Activated gamma-delta T cell treated with anti-CD3 and anti-CD28 coated beads, Interleukin-2, amount 50 U/mL, for 16 hours (primary cell): ENCODE measurements at places on chromosomes 4 and X.

DNA sequence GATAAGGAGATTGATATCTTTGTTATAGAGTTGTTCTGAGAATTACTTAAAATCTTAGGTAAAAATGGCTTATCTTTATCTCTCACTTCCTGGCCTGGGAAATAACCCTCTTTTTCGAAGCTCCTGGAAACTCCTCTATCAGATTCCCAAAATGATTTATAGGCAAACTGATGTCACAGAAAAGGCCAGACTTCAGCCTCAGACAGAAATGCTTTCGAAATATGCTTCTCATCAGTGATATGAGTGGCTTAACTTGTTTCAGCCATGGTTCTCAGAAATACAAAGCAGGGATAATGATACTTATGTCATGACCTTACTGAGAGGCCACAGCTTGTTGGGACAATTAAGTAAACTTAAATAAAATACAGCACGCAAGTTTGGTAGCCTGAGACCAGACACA lies 85.3 kb upstream of the HS3ST1 start:
- DNase-seq, result no peak

DNA sequence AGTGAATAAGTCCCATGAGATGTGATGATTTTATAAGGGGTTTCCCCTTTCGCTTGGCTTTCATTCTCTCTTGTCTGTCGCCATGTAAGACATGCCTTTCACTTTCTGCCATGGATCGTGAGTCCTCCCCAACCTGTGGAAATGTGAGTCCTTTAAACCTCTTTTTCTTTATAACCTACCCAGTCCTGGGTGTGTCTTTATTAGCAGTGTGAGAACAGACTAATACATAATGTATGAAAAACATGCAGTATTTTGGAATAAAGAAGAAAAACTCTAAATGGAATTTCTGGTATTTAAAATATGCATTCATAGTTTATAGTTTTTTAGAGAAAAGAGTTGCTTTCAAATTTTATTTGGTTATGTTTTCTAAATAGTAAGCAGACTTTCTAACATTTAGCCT lies 360.7 kb downstream of the PCDH7 start:
- no peak for DNase-seq

DNA sequence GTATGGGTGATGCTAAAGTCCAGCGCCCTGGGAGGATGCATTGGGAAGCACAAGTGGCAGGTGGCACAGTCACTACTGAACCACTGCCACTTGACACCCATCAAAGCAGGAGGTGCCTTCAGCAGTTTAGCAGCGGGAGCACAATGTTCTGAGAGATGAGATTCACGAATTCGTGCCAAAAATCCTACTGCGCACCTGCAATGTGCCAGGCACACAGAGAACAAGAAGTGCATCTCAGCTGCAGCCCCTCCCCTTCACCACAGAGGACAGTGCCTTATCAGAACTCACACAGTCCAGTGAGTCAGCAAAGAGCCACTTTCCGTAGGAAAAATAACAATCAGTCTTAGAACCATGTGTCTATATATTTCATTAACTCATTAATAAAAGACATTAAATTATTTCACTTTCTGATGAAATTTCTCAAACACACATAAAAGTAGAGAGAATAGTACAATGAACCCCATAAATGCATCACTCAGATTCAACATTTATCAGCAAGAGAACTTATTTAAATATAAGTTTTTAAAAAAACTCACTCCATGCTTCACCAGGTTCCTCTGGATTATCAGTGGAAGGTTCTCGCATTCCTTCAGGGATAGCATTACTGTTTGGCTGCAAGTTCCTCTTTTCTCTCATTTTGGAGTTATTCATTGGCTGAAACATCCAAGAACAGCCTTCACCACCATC lies 47.0 kb downstream of the BEND2 start:
- no peak for DNase-seq

DNA sequence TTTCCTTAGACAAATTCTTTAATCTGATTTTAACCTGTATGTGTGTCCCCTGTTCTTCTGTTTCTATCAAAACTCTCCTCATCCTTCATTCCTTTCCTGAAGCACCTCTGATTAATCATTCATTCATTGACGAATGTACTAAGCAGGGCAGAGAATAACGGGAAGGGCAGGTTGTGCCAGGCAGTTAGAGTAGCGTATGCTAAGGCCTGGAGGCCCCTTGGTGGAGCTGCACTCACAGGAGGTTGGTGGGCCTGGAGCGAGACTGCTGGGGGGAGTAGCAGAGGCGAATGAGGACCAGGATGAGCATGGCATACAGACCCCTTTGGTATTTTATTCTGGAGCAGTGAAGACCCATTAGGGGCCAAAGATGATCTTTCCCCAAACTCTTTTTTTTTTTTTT lies 22.5 kb downstream of the PTTG2 start:
- DNase-seq, result no peak

DNA sequence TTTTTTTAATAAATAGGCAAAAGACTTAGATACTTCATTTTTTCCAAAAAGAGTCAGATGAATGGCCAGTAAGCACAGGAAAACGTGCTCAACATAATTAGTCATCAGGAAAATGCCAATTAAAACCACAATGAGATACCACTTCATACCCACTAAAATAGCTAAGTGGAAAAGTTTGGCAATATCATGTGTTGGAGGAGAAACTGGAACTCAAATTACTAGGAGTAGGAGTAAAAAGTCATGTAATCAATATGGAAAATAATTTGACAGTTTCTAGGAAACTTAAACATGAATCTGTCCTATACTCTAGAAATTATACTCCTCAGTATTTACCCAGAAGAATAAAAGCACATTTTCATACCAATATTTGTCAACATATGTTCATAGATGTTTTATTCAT lies 449.8 kb downstream of the INPP4B start:
- DNase-seq, result no peak

- no peak for DNase-seq
Observed at GRCh38 chr4:1732911-1733310, 11.6 kb downstream of the TACC3 start.

DNA sequence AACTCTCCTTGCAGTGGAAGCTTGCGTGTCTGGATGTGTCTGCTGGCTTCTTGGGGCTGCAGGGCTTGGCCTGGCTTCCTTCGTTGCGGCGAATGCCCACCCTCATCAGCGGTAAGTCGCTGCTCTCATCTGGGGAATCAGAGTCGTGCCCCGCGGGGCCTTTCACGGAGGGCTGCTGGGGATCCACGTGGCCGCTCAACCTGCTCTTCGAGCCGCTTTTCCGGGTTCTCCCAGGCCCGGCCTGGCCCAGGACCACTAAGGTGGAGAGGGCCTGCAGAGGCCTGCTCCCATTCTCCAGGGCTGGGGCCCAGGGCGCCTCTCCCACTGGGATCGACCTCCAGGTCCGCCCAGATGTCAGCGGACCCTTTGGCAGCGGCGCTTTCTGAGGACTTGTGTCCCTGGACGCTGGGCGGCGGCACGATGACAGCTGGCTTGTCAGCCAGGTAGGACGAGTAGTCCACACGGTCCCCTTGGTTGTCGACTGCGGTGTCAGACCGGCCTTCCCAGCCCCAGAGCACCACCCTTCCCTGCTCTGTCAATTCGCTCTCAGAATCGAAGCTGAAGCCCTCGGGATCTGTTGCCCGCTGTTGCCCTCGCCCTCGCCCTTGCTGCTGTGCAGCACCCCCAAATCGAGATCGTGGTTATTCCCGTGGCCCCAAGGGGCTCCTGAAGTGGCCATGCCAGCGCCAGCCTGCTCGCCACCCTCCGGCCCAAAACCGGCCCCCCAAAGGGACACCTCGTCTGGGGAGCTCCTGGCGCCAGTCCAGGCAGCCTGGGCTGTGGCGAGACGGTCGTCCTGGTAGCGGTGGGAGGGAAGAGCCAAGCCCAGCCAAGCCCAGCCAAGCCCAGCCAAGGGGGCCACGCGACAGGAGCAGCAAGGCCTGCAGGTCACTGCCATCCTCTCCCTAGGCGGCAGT lies 37.8 kb upstream of the NHSL2 start:
- DNase-seq, result no peak

DNA sequence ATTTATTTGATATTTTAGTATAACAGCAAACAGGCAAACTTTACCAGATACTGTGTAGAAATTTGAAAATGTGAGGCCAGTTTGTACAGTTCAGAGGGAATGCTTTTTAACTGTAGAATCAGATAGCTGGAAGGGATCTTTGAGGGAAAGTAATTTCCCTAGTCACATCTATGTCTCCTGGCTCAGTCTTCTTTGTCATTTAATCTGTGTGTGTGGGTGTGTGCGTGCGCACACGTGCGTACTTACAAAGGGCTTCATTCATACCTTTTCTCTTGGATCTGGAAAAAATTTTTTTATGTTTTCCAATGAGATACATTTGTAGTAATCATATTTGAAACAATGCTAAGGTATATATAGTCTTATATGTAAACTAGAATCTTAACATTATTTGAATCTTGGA lies 44.6 kb downstream of the IL13RA1 start:
- DNase-seq, result no peak

- DNase-seq, result no peak
Observed at GRCh38 chr4:174244441-174244840, 39.0 kb downstream of the FBXO8 start.

- no peak for DNase-seq
Observed at GRCh38 chr4:8493484-8493883, 52.9 kb downstream of the TRMT44 start.

DNA sequence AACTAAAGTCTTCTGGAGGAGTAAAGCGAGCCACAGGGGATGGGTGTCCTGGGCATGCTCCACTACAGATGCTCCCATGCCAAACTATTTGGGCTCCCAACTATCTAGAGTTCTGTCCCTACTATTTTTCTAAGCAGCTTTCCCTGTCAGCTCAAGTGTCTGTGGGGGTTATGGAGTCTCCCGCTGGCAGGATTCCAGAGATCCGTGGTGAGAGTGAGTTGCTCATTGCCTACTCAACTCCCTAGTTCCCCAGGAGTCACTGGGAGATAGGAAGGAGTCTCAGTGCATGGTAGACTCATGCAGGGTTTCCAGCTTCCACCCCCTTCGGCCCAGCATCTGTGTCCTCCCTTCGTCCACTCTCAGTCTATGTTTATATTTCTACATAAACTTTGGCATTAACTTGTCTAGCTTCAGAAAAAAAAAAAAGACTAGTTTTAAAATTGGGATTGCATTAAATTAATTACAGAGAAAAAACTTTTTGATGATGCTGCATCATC lies 55.1 kb upstream of the INPP4B start:
- DNase-seq, result no peak

DNA sequence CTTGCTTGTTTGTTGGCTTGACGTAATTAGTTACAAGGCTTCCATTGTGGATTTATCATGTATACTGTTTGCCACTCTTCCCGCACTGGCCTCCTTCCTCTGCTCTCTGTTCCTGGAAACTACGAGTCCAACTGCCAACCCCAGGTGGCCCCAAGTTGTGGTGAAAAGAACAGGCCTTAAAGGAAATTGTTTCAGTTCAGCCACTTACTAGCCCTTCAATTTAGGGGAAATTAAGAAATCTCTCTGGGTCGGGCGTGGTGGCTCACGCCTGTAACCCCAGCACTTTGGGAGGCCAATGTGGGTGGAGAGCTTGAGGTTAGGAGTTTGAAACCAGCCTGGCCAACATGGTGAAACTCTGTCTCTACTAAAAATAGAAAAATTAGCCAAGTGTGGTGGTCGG lies 28.0 kb downstream of the RBM47 start:
- DNase-seq, result no peak

DNA sequence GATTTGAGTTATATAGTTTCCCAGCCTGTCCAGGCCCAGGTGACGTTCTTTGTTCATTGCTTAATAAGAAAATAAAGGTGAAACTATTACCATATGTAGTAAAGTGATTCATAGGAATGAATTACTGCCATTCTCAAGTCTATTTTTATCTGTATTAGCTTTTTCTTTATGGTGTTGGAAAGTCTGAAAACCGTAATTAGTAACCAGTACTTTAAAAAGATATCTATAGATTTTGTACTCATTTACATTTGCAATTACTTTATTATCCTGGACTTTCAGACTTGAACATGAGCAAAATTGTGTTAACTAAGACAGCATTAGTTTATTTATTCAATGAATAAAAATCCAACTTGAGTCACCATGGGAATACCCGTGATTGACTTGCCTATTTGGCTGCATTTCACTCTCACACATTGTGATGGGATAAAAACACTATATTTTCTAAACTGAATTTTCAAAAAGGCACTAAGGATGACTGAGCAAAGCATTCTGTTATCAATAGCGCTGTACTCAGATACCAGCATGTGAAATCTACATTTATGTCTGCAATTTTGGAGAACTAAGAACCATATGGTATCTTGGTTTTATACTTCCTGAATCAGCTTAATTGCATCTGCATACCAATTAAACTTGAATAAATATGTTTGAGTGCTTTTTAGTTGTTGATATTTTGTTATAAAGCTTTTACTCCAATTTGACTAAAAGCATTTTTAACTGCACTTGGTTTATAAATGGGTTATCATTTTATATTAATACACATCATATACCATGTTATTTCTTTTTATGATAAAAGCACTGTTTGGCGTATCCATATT lies 154.6 kb downstream of the CCSER1 start:
- DNase-seq, result no peak
